Stimulated activated CD8-positive, alpha-beta memory T cell treated with anti-CD3 and anti-CD28 coated beads, Interleukin-4, amount 100 ng/mL, for 1 hour (primary cell): ENCODE measurements at places on chromosomes 3 and 15.

DNA sequence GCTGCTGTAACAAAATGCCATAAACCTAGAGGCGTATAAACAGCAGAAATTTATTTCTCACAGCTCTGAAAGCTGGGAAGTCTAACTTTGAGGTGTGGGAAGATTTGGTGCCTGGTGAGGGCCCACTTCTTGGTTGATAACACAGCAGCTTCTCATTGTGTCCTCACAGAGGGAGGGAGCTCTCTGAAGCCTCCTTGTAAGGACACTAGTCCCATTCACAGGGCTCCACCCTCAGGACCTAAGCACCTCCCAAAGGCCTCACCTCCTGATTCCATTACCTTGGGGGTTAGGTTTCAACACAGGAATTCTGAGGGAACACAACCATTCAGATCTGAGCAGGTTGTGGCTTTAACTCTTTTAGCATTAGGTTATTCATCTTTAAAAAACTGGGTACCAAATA is 380.3 kb upstream of the ATP10A start:
- no peak for DNase-seq

- DNase-seq = no peak
Observed at GRCh38 chr3:171700653-171701052, 109.6 kb downstream of the PLD1 start.

- DNase-seq = no peak
Observed at GRCh38 chr3:187040516-187041361, 98.6 kb downstream of the RPL39L start.

- DNase-seq = no peak
Observed at GRCh38 chr15:91133511-91133910, 33.5 kb downstream of the SV2B start.
